ENCODE measurements at places on chromosomes 5 and 9. TPM values are rescaled to one million over a fixed set of nuclear protein-coding genes. Genes with fewer than 3 reads are reported as not detected.

DNA sequence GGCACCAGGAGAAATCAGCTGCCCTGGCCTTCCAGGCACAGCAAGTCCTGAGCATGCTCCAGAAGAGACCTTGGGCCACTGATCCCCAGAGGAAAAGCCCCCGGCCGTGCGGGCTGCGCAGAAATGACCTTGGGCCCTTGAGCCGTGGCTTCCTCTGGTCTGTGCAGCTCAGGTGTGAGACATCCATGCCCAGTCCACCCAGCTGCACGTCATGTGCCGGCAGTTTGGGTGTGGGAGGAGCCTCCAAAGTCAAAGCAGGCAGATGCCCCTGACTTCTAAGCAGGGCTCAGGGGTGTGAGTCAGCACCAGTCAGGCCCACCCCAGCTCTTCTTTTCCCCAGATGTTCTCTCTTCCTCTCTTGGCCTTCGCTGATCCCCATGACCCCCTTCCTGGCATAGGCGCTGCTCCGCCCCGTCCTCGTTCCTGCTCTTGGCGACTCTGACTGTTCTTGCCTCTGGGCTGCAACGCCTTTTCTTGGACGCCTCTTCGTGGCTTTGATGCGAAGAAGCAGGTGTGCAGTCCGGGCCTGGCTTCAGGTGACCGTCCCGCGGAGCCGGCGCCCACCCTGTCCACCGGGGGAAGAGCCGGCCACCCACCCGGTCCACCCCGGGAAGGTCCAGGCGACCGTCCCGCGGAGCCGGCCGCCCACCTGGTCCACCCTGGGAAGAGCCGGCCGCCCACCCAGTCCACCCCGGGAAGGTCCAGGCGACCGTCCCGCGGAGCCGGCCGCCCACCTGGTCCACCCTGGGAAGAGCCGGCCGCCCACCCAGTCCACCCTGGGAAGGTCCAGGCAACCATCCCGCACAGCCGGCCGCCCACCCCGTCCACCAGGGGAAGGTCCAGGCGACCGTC is 5.9 kb upstream of the QSOX2 start:
- no peaks in the 10 kb centered on the region for H3K27me3 ChIP-seq
- H3K36me3 ChIP-seq, result no peaks in the 10 kb centered on the region
- H3K27ac ChIP-seq, result no peak overlapping the region
- peaks cover 2% of the 10 kb centered on the region for H3K4me1 ChIP-seq
- no peak for DNase-seq

DNA sequence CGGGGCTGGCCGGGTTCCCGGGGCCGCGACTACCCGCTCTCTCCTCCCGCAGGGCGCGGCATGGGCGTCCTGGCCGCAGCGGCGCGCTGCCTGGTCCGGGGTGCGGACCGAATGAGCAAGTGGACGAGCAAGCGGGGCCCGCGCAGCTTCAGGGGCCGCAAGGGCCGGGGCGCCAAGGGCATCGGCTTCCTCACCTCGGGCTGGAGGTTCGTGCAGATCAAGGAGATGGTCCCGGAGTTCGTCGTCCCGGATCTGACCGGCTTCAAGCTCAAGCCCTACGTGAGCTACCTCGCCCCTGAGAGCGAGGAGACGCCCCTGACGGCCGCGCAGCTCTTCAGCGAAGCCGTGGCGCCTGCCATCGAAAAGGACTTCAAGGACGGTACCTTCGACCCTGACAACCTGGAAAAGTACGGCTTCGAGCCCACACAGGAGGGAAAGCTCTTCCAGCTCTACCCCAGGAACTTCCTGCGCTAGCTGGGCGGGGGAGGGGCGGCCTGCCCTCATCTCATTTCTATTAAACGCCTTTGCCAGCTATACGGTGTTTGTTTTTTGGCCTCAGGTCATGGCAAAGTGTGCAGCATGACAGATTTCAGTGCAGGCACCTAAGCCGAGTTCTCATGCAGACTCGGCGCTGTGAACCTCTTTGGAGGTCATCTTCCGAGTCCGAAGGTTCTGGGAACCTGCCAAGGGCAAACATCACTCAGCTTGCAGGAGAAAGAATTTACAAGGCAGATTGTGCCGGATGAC is 516 bp downstream of the MRPL41 start:
- H3K4me1 ChIP-seq, result peaks cover 6% of the 10 kb centered on the region
- H3K36me3 ChIP-seq, result peaks cover 11% of the 10 kb centered on the region
- H3K27me3 ChIP-seq, result no peaks in the 10 kb centered on the region
- DNase-seq, result no peak

GRCh38 chr9:108662956-108663355 is 192.8 kb downstream of the ACTL7B start:
- no peaks in the 10 kb centered on the region for H3K36me3 ChIP-seq
- DNase-seq, result no peak
- H3K27ac ChIP-seq, result no peak overlapping the region
- no peak overlapping the region for H3K4me3 ChIP-seq
- H3K4me1 ChIP-seq, result no peaks in the 10 kb centered on the region

- H3K36me3 ChIP-seq, result no peaks in the 10 kb centered on the region
- no peaks in the 10 kb centered on the region for H3K4me1 ChIP-seq
- no peak for DNase-seq
- H3K27ac ChIP-seq, result no peak overlapping the region
- H3K27me3 ChIP-seq, result no peaks in the 10 kb centered on the region
- H3K4me3 ChIP-seq, result no peak overlapping the region
These were observed 196.9 kb downstream of the TUSC1 start for GRCh38 chr9:25481372-25481771.

DNA sequence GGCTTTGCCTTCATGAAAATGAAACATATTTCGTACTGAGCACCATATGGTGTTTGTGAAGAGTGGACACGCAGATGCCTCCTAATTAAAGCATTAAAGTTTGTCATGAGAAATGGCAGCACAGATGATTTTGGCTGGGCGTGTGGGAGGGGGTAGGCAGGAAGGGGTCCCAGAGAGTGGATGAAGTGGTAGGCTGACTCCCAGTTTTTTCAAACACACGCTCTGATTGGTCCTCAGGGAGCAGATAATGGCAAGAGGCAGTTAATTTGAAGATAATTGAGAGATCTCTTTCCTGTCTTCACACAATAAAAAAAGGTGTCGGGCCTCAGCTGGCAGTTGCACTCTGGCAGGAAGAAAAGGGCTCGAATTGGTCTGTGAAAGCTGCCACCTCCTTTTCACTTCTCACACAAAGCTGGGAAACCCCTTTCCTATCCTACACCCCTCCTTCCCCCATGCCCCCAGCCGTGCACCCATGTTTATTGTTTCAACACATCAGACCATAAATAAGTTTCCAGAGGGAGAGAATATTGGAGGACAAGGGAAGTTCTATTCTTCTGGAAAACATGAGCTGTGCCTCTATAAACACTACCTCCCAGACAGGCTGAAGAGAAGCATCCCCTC is 429.6 kb downstream of the ARHGEF28 start:
- H3K4me1 ChIP-seq, result no peaks in the 10 kb centered on the region
- no peak overlapping the region for H3K4me3 ChIP-seq
- H3K27me3 ChIP-seq, result no peaks in the 10 kb centered on the region

- H3K27me3 ChIP-seq, result no peaks in the 10 kb centered on the region
- no peaks in the 10 kb centered on the region for H3K36me3 ChIP-seq
- H3K4me1 ChIP-seq, result peaks cover 32% of the 10 kb centered on the region
- no peak overlapping the region for H3K27ac ChIP-seq
These were observed 92.6 kb downstream of the LIFR start for GRCh38 chr5:38463634-38464521.

- H3K36me3 ChIP-seq, result no peaks in the 10 kb centered on the region
- DNase-seq, result peak; percentile 63
- no peak overlapping the region for H3K27ac ChIP-seq
- H3K4me1 ChIP-seq, result peaks cover 5% of the 10 kb centered on the region
These were observed 33.9 kb downstream of the TRIP13 start for GRCh38 chr5:926417-927171.

- H3K27ac ChIP-seq, result no peak overlapping the region
- H3K4me1 ChIP-seq, result no peaks in the 10 kb centered on the region
These were observed 7.4 kb upstream of the SNCAIP start for GRCh38 chr5:122304471-122305215.

- no peaks in the 10 kb centered on the region for H3K27me3 ChIP-seq
- no peaks in the 10 kb centered on the region for H3K36me3 ChIP-seq
- H3K4me3 ChIP-seq, result no peak overlapping the region
These were observed 617.9 kb upstream of the CTNND2 start for GRCh38 chr5:12522116-12522515.

DNA sequence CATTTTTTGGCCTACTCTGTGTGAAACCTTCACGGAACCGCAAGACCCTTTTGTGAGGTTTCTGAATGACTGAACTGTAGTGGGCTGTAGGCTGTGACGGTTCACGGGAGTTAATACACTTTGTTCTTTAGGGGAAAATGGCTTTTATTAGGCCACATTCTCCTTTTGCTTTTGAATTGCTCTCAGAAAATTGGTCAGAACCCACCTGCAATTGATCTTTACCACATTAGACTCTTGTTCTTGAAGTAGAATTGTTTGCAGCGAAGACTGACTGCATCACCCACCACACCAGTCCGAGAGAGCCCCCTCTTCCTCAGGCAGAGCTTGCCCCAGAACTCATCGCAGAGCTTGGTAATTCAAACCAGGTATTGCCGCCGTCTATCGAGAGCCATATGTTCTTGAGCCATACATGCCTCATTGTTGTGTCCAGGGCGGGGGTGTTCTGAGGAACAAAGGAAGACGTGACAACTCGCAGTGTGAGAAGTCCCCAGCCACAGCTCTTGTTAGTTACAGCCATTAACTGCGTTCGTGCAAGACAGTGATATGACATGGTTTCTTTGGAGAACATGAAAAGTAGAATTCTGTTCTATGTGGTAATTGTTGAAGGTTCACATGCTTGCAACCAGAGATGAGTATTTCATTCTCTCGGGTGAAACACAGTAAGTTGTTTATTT is 166.4 kb upstream of the OTULINL start:
- no peak overlapping the region for H3K4me3 ChIP-seq
- no peaks in the 10 kb centered on the region for H3K27me3 ChIP-seq
- peaks cover 31% of the 10 kb centered on the region for H3K36me3 ChIP-seq
- no peak overlapping the region for H3K27ac ChIP-seq

DNA sequence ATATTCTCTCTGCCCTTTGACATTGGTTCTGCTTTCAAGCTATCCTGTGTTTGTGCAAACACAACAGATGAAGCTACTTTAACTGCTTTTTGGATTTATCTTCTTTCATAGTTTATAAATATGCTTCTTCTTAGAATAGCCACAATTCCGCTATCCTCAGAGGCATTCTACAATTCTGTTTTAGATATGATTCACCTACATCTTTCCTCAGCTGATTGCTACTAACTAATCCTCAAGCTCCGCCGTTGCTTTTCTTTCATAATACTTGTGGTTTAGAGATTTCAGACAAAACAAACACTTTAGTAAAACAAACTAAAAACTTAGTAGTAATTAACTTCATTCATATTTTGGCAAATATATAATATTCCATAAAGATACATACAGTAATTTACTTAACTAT is 52.5 kb downstream of the ECPAS start:
- no peaks in the 10 kb centered on the region for H3K27me3 ChIP-seq
- no peak overlapping the region for H3K27ac ChIP-seq
- no peaks in the 10 kb centered on the region for H3K4me1 ChIP-seq
- H3K36me3 ChIP-seq, result peaks cover 46% of the 10 kb centered on the region
- no peak for DNase-seq
- H3K4me3 ChIP-seq, result no peak overlapping the region

DNA sequence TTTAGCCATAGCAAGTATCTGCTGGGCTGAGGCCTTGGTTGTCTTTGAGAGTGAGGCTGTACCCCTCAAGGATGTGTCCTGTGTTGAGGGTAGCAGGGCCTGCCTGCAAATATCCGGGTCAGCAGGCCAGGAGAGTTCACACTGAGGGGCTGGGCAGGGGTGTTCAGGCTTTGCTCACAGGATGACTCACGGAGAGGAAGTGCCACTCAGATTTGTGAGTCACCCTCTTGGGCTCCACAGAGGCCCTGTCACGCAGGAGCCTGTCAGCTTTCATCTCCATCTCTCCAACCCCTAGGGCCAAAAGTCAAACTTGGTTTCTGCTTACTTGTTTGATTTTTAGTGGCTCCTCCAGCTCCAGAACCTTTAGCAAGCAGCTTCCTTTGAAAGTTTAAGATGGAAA is 211.5 kb downstream of the SEC61B start:
- peaks cover 20% of the 10 kb centered on the region for H3K4me1 ChIP-seq
- no peaks in the 10 kb centered on the region for H3K36me3 ChIP-seq
- H3K4me3 ChIP-seq, result no peak overlapping the region
- no peaks in the 10 kb centered on the region for H3K27me3 ChIP-seq

DNA sequence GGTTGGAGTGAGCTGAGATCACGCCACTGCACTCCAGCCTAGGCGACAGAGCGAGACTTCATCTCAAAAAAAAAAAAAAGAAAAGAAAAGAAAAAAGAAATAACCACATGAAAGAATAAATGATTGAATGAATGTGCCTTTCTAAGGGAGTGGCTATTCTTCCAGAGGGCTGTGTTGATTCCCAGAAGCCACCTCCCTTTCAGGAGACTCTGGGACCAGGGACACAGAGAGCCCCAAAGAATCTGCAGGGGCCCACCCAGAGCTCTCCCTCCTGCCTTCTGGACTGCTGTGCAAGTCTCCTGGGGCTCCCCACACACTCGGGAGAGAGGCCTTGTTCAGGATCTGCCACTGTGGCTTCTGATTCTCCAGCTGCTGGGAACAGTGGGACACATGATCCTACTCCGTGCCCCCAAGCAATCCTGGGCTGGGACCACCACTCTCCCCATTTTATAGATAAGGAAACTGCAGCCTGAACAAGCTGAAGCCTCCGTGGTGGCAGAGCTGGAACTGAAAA is 23.6 kb downstream of the CAMK2A start:
- H3K4me1 ChIP-seq, result peaks cover 33% of the 10 kb centered on the region
- H3K36me3 ChIP-seq, result no peaks in the 10 kb centered on the region
- no peaks in the 10 kb centered on the region for H3K27me3 ChIP-seq
- H3K27ac ChIP-seq, result no peak overlapping the region
- H3K4me3 ChIP-seq, result no peak overlapping the region

DNA sequence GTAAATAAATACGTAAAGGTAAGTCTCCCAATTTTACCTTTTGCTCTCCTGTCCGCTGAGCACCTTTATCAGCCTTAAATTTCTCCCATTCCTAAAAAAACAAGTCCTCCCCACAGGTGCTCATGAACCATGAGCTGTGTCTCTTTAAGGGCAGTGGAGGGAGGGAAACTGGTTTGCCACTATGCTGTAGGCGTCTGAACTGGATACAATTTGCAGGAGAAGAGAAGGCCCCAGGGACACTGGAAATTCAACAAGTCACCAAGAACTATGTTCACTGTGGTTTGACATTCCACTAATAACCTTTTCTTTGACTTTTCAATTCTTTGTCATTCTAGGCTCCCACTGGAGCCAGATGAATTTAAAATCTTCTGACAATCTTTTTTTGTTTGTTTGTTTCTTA is 72.2 kb downstream of the LHFPL2 start:
- H3K27me3 ChIP-seq, result no peaks in the 10 kb centered on the region
- no peak for DNase-seq
- H3K4me1 ChIP-seq, result peaks cover 69% of the 10 kb centered on the region

DNA sequence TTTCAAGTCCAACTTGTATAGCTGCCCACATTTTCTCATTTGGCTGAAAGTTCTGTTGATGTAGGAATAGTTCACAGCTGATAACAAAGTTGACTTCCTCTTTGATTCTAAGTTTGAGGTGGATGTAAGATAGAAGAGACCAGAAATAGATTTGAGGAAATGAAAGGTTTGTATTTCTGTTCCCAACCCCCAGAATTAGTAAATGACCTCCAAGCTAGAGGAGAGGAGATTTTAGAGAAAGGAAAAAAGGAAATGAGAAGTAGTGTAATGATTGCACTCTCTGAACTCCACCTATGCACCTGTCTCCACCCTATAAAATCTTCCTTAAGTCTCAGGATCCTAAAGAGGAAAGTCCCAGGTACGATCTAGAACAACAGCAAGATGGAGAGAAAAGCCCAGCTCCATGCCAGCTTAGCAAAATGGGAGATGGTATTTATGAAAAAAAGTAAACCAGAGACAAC is 130.4 kb upstream of the POC5 start:
- H3K27ac ChIP-seq, result no peak overlapping the region
- DNase-seq, result no peak
- H3K4me3 ChIP-seq, result no peak overlapping the region
- H3K4me1 ChIP-seq, result peaks cover 29% of the 10 kb centered on the region
- H3K36me3 ChIP-seq, result no peaks in the 10 kb centered on the region

The MYOZ3 gene
- 13.8 TPM for polyA plus RNA-seq

The OR1L1 gene
- polyA plus RNA-seq, result not detected

The COMMD10 gene
- 58.8 TPM for polyA plus RNA-seq

The FAM200C gene
- polyA plus RNA-seq, result 10.5 TPM

The TMC1 gene
- polyA plus RNA-seq, result not detected

The SPINK6 gene
- not detected for polyA plus RNA-seq

Measured in cardiac muscle cell (in vitro differentiated cells and primary cell).